Naive thymus-derived CD8-positive, alpha-beta T cell (primary cell): ENCODE measurements at places on chromosomes 13 and 19. TPM values are rescaled to one million over a fixed set of nuclear protein-coding genes. Genes with fewer than 3 reads are reported as not detected.
A peak's percentile ranks its signal among the peaks of the same experiment; 100 is the strongest.

DNA sequence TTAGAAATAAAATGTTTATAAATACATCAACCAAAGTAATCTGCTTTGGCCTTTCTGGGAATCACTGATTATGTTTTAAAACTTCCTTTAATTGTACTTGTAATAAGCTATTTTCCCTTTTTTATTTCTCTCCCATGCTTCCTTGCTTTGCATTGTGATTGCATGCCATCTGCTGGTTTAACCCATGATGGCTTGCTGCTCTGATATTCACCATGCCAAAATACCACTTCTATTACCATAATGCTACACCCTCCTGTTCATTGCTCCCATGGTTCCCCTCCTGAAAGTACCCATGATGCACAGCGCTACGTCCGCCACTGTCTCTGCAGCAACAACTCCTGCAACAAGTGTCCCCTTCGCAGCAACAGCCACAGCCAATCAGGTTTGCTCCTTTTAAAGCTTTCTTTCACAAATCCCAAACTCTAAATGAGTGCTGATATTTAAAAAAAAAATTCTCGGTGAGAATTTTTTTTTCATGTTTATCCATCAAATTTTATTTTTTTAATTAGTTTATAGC is 67.7 kb upstream of the RAP2A start:
- H3K4me1 ChIP-seq, result peaks cover 19% of the 10 kb centered on the region
- no peak overlapping the region for H3K27ac ChIP-seq
- DNase-seq, result no peak
- no peaks in the 10 kb centered on the region for H3K27me3 ChIP-seq
- no peak overlapping the region for H3K4me3 ChIP-seq

DNA sequence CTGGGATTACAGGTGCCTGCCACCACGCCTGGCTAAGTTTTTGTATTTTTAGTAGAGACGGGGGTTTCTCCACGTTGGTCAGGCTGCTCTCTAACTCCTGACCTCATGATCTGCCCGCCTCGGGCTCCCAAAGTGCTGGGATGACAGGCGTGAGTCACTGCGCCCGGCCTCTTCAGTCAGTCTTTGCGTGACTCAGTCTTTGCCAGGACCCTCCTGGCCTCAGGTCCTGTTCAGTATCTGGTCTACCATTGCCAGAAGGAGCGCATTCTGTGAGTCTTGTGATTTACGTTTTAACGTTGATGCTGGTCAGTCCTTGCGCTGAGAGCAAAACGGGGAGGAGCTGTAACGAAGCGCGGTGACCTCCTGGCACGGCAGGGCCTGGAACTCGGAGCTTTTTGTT is 7.6 kb upstream of the HMG20B start:
- no peak overlapping the region for H3K27ac ChIP-seq
- H3K36me3 ChIP-seq, result no peaks in the 10 kb centered on the region
- no peaks in the 10 kb centered on the region for H3K4me1 ChIP-seq

NLRP11 gene
- total RNA-seq, result not detected

GRCh38 chr13:58018020-58018419 is 386.5 kb downstream of the PCDH17 start:
- no peak overlapping the region for H3K4me3 ChIP-seq
- H3K27me3 ChIP-seq, result no peaks in the 10 kb centered on the region
- DNase-seq, result no peak
- no peaks in the 10 kb centered on the region for H3K36me3 ChIP-seq
- no peak overlapping the region for H3K27ac ChIP-seq

GRCh38 chr19:45670670-45671453 is 2.8 kb downstream of the GIPR start:
- peaks cover 36% of the 10 kb centered on the region for H3K4me1 ChIP-seq
- H3K27ac ChIP-seq, result peak overlapping the region; percentile 84
- H3K27me3 ChIP-seq, result peaks cover 3% of the 10 kb centered on the region
- peak; percentile 28 for DNase-seq
- no peaks in the 10 kb centered on the region for H3K36me3 ChIP-seq
- H3K4me3 ChIP-seq, result peak overlapping the region; percentile 24

DNA sequence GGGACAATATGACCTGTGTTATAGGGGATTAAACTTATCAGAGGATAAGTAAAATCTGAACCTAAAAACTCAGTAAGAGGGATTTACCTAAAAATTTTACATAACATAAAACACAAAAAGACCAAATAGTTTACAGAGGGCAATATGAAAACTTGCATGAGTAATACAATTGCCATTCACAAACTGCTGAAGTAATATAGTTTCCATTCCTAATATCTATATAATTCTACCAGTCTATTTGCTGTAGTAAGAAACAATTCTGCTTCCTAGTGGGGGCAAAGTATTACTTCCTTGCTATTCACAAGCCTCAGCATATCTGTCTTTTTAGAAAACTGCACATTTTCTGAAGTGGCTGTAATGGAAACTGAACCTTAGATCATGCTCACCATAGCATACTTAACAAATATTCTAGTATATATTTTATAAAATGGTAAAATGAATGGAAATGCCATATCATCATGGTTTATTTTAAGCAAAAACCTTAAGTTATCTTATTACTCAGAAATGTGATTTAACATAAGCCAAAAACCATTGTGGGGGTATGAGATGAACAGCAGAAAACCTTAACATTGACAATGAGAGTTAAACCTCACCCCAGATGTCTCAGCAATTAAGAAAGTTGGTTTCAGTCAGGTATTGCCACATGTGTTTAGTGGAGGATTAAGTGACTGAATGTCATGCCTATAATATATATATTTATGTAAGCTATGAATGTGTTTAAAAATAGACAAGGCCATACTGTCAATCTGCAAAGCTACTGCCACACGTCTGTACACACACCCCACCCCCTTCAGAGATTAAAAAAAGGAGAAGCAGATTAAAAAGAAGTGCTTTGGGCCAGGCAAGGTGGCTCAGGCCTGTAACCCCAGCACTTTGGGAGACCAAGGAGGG is 136.8 kb downstream of the MIPEP start:
- H3K27me3 ChIP-seq, result no peaks in the 10 kb centered on the region
- no peak overlapping the region for H3K4me3 ChIP-seq

DNA sequence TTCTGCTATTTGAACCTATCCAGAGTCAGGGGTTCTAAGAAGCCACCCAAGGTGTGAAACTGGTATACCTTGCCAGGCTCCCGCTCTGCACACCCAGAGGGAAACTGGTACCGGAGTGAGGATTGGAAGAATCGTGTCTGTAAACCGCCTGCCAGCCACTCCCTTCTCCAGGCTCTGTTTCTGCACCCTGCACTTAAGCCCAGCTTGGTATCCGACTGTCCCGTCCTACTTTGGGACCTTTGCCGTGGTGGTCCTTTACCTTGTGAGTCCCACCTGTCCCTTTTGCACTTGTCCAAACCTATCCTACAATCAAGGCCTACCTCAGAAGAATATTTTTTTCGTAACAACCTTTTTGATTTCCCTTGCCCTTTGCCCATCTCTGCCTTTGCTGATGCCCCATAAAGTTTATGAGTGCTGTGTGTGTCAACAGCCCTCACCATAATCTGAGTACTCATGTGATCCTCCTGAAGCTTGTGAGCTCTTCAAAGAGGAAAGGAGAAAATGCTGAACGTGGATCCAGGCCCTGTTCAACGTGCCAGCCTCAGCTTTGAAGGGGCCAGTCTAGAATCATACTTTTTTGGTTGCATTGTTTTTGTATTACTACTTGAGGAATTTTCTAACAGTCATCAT is 44.7 kb downstream of the GARRE1 start:
- H3K4me3 ChIP-seq, result no peak overlapping the region
- peaks cover 22% of the 10 kb centered on the region for H3K4me1 ChIP-seq
- no peaks in the 10 kb centered on the region for H3K27me3 ChIP-seq

- no peak overlapping the region for H3K27ac ChIP-seq
- H3K4me1 ChIP-seq, result peaks cover 6% of the 10 kb centered on the region
- DNase-seq, result peak; percentile 41
- H3K27me3 ChIP-seq, result peaks cover 4% of the 10 kb centered on the region
- no peaks in the 10 kb centered on the region for H3K36me3 ChIP-seq
These were observed 52.8 kb downstream of the TNFSF13B start for GRCh38 chr13:108322206-108322824.

DNA sequence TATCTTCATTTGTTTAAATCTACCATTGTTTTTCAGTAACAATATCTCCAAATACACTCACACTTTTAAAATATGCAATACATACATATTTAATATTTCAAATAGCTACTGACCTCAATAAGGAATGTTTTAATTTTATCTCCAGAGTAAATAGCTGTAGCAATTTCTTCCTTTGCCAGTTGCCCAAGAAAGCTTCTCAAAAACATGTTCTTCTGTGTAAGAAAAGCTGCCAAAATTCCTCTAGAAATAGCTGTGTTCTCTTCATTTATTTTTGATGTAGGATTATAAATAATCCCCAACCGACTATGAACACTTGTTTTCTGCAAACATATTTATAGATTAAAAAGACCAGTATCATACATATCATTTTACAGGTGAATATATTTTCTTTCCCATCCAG is 150.5 kb downstream of the UGGT2 start:
- H3K4me3 ChIP-seq, result no peak overlapping the region
- H3K27me3 ChIP-seq, result peaks cover 9% of the 10 kb centered on the region
- H3K27ac ChIP-seq, result no peak overlapping the region
- H3K4me1 ChIP-seq, result no peaks in the 10 kb centered on the region
- no peak for DNase-seq

DNA sequence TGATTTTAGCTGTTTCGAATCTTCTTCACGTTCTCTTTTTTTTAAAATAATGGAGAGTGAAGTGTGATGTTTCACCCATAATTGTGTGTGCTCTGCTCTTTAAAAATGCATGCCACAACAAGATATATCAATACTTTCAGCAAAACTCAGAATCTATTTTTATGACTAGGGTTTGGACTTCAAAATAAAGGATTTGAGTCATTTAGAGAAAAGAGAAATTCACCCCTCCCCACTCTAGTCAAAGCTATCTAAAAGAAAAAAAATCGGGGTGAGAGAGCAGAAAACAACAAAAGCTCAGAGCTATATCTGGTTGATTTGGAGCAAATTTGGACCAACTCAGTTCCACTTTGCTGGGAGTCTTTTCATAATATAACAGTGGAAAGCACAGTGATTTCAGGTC is 244.5 kb downstream of the DNAJC15 start:
- H3K27me3 ChIP-seq, result peaks cover 7% of the 10 kb centered on the region
- no peak overlapping the region for H3K4me3 ChIP-seq
- no peak overlapping the region for H3K27ac ChIP-seq
- no peak for DNase-seq
- H3K4me1 ChIP-seq, result no peaks in the 10 kb centered on the region

- H3K4me1 ChIP-seq, result no peaks in the 10 kb centered on the region
- DNase-seq, result no peak
- no peak overlapping the region for H3K27ac ChIP-seq
- no peak overlapping the region for H3K4me3 ChIP-seq
- no peaks in the 10 kb centered on the region for H3K36me3 ChIP-seq
- no peaks in the 10 kb centered on the region for H3K27me3 ChIP-seq
These were observed 544.2 kb upstream of the KLF12 start for GRCh38 chr13:74678308-74678965.

NLRP4 gene
- total RNA-seq, result not detected

- H3K4me1 ChIP-seq, result no peaks in the 10 kb centered on the region
- H3K27ac ChIP-seq, result no peak overlapping the region
- H3K36me3 ChIP-seq, result peaks cover 28% of the 10 kb centered on the region
- no peak for DNase-seq
- no peaks in the 10 kb centered on the region for H3K27me3 ChIP-seq
- H3K4me3 ChIP-seq, result no peak overlapping the region
These were observed 145.0 kb downstream of the ABCC4 start for GRCh38 chr13:95156208-95156607.

GRCh38 chr13:72132075-72132474 is 265.1 kb upstream of the DACH1 start:
- H3K4me3 ChIP-seq, result no peak overlapping the region
- no peak for DNase-seq
- H3K4me1 ChIP-seq, result no peaks in the 10 kb centered on the region
- peaks cover 5% of the 10 kb centered on the region for H3K27me3 ChIP-seq
- no peak overlapping the region for H3K27ac ChIP-seq

METTL21C gene
- not detected for total RNA-seq

DNA sequence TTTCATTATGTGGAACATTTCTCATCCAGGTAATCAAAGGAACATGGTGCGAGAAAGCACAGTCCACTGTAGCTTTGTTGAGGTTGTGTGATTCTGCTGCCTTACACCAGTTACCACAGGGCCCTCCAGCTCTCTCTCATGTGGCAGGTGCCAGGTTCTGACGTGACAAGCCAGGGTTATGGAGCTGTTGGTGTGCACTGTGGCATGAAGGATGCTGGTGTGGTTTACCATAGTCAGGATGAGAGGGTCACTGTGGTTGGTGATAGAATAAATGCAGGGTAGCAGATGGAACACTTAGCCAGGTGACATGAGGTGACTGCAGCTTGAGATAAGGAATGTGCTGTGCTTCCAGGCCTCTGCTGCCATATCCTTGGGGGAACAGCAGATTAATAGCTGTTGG is 7.4 kb downstream of the ZNF223 start:
- peaks cover 91% of the 10 kb centered on the region for H3K36me3 ChIP-seq
- DNase-seq, result no peak
- peaks cover 5% of the 10 kb centered on the region for H3K4me1 ChIP-seq
- no peak overlapping the region for H3K27ac ChIP-seq
- H3K4me3 ChIP-seq, result no peak overlapping the region

MCEMP1 gene
- total RNA-seq, result not detected
